ENCODE measurements at places on chromosomes 6 and 20. TPM values are rescaled to one million over a fixed set of nuclear protein-coding genes. Genes with fewer than 3 reads are reported as not detected.
A peak's percentile ranks its signal among the peaks of the same experiment; 100 is the strongest.

DNA sequence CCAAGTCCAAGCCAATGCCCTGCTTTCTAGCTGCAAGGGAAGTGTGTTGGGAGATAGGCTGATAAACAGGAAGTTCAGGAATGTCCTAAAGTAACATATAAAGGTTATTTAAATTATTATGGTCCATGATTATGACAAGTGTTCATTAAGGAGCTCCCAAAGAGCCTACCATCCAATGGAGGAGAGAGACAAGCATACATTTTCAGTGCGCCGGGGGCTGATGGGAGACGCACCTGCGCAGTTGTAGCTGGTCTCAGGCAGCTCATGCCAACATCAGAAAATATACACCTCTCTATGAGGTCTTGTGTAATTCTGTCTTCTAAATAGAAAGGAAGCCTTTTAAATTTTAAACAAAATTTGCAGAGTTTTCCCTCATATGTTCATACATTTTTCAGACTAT is 12.6 kb upstream of the SFT2D1 start:
- no peak for DNase-seq

WFDC10B gene
- not detected for total RNA-seq

GRCh38 chr20:34663213-34663943 is 13.5 kb downstream of the PIGU start:
- DNase-seq = no peak

DNA sequence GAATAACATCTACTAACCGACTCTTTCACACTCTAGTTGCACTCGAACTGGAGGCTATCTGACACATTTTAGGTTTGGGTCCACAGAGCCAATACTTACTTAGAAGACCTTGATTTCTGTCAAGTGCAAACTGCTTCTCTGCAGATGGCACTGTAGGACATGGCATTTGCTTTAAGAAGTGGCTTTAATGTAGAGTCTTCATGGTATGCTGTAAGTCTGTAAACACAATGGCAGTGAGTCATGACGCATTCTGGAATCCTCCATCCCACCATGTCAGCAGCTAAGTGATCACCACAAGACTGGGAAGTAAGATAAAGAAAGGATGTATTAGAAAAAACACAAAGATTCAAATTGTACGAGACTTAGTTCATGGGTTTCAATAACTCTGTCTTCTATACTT is 377.0 kb upstream of the NOX3 start:
- DNase-seq = no peak

DNA sequence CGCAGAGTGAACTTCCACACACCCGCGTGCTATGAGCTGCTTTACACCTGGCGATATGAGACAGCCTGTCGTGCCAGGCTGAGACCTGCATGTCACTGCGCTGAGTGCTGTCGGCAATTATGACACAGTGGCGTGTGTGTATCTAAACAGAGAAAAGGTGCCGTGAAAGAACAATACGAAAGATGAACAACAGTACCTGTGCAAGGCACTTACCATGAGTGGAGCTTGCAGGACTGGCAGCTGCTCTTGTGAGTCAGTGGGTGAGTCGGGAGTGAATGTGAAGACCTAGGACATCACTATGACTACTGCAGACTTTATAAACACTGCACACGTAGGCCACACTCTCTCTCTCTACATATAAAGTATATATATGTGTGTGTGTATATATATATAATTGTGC is 68.5 kb upstream of the DUSP22 start:
- no peak for DNase-seq

- no peak for DNase-seq
Measured at GRCh38 chr20:54680439-54680838, 205.0 kb downstream of the DOK5 start.

- no peak for DNase-seq
Measured at GRCh38 chr6:69105288-69105687, 470.2 kb downstream of the ADGRB3 start.

DNA sequence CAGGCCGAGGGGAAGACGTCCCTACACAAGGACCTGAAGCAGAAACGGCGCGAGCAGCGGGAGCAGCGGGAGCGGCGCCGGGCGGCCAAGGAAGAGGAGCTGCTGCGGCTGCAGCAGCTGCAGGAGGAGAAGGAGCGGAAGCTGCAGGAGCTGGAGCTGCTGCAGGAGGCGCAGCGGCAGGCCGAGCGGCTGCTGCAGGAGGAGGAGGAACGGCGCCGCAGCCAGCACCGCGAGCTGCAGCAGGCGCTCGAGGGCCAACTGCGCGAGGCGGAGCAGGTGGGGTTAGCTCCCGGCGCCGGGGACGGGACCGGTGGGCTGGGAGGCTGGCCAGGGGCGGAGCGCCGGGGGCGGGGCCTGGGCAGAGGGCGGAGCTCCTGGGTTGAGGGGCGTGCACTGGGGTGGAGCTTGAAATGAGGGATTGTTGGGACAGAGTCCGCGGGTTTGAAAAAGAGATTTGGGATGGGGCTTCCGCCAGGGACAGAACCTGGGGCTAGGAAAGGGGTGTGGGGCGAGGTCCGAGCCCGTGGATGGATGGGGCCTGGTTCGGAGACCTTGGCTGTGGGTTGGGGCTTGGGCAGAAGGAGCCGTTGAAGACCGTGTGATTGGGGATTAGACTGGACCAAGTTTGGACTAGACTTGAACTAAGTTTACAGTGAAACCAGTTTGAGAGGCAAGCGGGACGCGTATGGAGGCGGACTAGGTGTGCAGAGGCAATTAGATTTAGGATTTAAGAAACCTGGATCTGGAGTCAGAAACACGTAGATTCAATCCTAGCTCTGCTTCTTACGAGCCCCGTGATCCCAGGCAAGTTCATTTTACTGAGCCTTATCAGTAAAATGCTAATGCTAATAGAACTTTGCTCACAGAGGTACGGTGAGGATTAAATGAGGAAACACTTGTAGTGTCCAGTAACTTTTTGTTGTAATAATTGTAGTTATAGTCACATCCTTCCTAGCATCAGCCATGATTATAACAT is 20.9 kb downstream of the DEF6 start:
- peak; percentile 97 for DNase-seq

DNA sequence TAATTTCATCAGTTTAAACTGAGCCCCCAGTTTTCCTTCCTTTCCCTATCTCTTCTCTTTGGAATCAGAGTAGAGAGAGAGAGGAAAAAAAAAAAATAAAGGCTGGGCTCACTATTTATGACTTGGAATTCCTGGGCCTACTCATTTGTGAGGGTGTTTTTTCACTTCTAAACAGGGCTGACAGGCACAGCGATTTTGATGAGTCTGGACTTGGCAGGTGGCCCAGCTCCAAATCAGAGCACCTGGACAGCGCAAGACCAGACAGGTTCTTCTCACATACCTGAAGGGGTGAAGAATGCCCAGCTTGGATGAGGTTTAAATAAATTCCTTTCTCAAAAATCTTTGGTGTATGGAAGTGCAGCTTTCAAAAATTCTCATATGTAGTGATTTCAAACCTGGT is 122.2 kb downstream of the KIF13A start:
- DNase-seq = no peak

- DNase-seq = no peak
Measured at GRCh38 chr6:1227935-1228753, 83.8 kb upstream of the FOXQ1 start.

DNA sequence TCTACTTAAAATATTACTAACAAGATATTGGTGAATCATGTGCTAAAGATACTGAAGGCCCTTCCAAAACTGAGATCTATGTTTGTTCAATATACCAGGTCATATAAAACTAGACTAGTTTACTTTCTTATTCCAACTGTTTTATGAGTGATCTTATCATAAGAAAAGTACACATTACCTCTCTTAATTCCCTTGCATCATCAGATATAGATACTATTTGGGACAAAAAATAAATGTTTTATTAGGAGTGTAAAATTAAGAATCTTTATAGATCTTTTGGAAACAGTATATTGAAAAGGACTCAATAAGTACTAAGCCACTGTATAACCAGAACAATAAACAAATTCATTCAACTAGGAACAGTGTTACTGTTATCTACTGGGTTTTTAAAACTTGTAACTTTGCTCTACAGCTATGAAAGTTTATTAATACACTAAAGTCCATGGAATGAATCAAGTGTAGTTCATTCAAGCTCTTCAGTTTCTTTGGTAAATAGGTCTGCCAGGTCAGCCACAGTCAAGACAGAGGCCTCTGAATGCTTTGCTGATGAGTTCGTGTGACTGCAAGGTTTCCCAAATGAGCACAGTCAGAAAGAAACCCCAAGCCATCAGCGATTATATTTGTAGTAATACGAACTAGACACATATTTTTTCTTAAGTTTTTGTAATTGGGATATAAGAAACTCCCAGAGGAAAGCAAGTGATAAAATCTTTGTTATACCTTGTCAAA is 71.8 kb upstream of the FBXO30 start:
- DNase-seq = no peak

- no peak for DNase-seq
Measured at GRCh38 chr20:13243826-13244376, 22.8 kb downstream of the ISM1 start.

ADGRG6 gene
- 72.3 TPM for total RNA-seq

- DNase-seq = no peak
Measured at GRCh38 chr20:16064989-16065707, 508.1 kb downstream of the KIF16B start.

FAM83C gene
- not detected for total RNA-seq

CFAP206 gene
- 5.0 TPM for total RNA-seq

GRCh38 chr20:34651200-34651599 is 25.7 kb downstream of the PIGU start:
- no peak for DNase-seq

- no peak for DNase-seq
Measured at GRCh38 chr20:49043000-49043399, 3.1 kb upstream of the CSE1L start.

- DNase-seq = no peak
Measured at GRCh38 chr6:71252960-71253359, 35.7 kb upstream of the OGFRL1 start.

DNA sequence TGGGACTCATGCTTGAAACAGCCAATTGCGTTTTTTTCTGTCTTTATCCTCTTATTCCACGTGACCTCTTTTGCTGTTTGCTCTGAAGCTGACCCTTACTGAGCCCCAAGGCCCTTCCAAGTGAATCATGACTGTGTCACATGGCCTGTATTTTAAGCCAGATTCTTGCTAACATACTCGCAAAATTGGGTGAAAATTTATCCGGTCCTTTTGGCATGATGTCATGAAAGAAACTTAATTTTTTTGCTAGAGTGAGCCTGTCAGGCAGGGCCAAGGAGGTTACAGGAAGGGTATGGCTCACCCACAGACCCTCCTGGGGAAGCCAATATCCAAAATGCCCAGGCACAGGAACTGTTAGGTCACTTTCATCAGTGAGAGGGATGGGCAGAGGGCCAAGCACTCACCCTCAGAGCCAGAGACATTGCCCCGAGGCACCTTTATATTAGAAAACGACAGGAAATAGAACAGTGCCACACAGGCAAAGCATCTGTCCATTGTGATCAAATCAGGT is 296.7 kb downstream of the CDH26 start:
- no peak for DNase-seq

DNA sequence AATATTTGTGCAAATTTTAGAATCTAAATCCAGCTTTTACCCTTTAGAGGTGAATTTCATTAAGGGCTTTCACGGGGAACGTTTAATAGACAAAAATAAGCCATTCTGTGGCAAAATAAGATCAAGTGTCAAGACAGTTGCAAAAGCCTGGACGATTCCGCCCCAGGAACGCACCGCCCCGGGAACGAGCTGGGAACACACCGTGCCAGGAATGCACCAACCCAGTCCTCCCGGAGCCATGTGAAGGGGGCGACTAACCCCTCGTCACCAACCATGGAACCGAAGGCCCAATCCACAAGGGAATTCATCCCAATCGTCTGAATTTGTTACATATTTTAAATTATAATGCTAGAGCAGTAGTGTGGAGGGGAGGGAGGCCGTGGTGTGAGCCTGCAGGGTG is 20.8 kb upstream of the TCFL5 start:
- no peak for DNase-seq

DNA sequence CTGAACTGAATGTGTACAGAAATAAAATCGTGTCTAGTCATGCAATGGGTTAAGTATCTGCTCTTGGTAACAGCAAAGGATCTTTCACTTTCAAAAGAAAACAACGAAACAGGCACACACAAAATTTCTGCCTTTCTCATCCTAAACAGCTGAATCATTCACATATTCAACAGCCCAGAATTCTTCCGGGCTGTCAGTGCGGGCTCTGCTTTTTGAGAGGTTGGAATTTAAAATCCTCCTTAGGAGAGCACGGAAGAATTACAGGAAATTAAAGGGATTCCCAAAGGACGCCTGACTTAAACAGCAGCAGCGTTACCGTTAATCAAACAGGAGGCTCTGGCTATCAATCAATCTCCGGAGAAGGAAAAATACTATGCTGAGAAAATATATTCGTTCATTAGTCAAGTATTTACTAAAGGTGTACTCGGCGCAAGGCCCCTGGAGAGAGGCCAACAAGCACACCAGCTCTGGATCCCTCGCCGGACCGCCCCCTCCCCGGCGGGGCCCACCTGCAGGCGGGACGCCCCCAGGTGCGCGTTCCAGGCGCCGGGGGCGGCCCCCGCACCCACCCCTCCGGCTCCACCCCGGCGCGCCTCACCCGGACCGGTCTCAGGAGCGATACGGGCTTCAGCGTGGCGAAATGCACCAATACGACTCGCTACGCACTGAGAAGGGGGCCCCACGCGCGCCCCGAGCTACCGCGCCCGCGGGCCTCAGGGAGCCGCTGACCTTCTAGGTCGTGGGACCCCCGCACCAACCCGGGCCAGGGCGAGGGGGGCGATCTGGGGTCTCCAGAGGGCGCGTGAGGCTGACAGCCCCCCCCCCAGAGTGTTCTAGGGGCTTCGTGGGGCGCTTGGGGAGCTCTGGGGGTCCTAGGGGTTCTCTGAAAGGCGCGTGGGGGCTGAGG is 1.0 kb downstream of the NAPB start:
- no peak for DNase-seq

DNA sequence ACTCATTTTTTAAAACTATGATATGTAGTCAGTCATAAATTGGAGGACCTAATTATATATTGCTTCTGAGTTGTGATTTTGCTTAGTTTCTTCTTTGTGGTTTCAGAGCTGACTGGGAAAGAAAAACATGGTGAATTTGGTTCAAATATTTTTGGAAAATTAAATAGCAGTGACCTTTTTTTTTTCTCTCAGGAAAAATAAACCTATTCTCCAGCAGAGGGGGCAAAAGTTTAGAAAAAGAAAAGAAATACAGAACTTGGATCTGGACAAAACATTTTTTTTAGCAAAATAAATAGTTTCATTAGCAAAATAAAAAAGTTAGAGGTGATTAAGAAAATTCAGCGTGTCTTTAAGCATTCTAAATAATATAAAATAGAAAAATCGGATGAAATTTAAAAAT is 10.2 kb downstream of the COL10A1 start:
- DNase-seq = no peak

GRCh38 chr6:170244721-170245474 is 46.0 kb downstream of the DLL1 start:
- no peak for DNase-seq

GJA1 gene
- 190 TPM for total RNA-seq

All from type B pancreatic cell (in vitro differentiated cells).